ENCODE measurements at places on chromosomes 6 and 20.

DNA sequence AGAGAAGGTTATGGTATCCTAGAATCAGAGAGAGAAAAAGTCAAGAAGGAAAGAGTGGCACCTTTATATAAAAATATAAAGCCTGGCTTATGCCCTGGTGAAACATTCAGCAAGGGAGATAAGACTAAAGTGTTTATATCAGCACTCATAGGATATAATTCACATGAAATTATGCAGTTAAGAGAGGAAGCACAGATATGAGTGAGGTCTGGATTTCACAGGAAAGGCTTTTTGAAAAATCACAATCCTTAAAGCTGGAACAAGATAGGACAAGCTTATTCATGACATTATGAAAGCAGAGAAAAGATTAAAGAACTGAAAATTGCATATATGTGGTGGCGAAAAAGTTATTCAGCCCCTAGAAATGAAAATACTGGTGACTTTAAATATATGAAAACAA is 181.2 kb upstream of the FLRT3 start:
- DNase-seq: no peak

DNA sequence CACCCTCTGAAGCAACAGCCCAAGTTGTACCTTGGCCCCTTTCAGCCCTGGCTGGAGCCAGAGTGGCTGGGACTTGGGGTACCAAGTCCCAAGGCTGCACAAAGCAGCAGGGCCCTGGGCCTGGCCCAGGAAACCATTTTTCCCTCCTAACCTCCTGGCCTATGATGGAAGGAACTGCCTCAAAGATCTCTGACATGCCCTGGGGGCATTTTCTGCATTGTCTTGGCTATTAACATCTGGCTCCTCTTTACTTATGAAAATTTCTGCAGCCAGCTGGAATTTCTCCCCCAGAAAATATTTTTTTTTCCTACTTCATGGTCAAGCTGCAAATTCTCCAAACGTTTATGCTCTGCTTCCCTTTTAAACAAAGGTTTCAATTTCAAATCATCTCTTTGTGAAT is 269.4 kb upstream of the CDYL start:
- DNase-seq: no peak

DNA sequence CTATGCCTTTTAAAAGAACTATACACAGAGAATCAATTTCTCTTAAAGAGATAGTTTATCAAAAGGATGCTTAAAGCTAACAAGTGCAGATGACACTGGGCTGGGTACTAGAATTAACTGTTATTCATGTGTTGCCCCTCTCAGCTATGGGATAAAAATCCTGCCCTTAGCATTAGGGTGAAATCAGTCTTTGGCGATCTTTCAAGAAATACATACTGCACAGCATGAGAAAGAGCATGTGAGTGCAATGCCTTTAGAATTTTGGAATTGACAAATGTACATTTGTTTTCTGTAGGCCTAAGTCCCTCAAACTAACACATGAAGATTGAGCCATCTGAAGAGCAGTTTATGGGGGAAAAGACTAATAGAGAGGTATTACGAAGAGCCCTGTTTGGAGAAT is 115.4 kb downstream of the ZFP64 start:
- no peak for DNase-seq

GRCh38 chr6:109743739-109744138 is 52.6 kb downstream of the FIG4 start:
- DNase-seq: no peak

DNA sequence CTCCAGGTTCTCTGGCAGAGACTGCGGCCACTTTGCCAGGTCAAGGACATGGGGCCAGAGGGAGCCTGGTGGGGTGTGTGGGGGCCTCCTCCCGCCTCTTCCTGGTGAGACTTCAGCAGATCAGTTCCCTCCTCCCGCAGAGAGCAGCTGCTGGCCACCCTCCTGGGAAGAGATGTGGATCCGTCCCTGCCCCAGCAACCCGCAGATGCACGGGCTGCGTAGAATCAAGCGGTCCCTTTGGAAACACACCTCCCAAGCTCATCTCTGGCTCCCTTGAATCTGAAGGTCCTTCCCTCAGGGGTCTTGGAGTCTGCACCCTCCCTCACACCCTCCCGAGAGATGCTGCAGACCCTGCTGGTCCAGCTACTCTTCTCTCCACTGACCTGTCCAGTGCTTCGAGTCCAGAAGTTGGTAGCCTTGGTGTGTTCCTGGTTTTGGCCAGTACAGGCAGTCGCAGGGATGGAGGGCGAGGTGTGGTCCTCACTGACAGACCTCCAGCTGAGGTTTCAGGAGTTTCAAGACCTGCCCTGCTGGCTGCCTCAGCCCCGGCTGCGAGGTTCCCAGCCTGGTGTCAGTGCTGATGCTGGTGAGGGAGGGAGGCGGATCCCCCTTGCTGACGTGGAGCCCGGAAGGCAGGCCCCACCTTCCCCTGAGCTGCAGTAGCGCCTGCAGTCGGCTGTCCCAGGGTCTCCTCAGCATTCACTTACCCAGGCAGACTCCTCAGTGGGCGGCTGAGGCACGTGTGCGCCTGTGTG is at the start of gene NPBWR2:
NPBWR2 (minus strand) TSS at position 585 of the 755 bp plus-strand sequence. CDS start 734 bp downstream, outside the sequence.
- no peak for DNase-seq
